Activated T-cell treated with anti-CD3 and anti-CD28 coated beads for 1 hour (primary cell): ENCODE measurements at places on chromosomes 6 and 20.

DNA sequence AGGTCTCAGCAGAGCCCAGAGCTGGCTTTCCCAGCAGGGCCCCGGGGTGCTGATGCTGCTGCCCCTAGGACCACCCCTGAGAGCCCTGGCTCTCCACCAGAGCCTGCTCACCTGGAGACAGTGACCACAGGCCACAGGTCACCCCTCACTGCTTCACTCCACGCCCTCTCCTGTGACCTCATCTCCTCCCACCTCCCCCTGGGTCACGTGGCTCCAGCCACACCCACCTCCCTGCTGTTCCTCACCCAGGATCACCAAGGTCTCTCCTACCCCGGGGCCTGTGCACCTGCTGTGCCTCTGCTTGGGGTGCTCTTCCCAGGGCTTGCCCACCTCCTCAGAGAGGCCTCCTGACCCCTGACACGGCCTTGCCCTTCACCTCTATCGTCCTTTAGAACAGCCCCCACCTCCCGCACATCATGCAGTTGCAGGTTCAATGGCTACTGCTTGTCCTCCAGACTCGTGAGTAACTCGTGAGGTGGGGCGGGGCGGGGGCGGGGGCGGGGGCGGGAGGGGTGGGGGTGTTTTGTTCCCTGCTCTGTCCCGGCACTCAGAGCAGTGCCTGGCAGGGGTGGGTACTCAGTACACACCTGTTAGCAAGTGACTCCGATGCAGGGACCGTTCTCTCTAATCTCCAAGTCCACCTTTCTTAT, 468.0 kb downstream of the PREX1 start:
- DNase-seq, result no peak

GRCh38 chr6:16320533-16321340, 82.3 kb downstream of the GMPR start:
- no peak for DNase-seq

DNA sequence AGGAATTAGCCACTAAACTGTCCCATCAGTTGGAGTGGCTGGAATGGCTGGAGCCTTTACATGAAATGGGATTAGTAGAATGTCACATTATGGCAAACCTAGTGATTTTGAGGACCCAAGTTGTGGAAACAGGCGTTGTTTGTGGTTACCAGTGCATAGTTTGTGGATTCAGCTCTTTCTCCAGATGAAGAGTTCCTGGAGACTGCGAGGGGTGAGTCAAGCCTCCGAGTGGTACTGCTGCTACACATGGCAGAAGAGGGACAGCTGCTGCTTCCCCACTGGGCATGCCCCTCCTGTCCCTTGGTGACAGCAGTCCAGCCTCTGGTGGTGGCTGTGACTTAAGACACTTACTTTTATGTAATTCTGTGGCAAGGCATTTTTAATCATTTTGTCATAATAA, 94.2 kb upstream of the SCP2D1 start:
- DNase-seq, result no peak

DNA sequence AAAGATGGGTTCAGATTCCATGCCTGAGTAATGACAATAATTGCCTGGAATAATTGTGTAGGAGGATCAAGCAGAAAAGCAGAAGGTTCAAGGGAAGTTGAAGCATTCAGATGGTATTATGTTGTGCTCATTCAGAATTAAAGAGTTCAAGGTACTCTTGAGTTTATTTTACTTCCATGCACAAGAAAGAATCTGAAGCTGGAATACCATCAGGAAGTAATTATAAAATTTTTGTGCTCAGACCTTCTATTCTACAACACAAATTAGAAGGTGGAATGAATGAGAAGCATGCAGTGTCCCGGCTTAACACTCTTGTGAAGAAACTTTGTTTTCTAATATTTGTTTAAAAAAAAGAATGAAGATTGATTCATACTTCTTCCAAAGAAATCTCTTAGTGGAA, 139.4 kb upstream of the ENPP5 start:
- no peak for DNase-seq

GRCh38 chr6:113048741-113049140, 701.6 kb downstream of the RFPL4B start:
- DNase-seq, result no peak

DNA sequence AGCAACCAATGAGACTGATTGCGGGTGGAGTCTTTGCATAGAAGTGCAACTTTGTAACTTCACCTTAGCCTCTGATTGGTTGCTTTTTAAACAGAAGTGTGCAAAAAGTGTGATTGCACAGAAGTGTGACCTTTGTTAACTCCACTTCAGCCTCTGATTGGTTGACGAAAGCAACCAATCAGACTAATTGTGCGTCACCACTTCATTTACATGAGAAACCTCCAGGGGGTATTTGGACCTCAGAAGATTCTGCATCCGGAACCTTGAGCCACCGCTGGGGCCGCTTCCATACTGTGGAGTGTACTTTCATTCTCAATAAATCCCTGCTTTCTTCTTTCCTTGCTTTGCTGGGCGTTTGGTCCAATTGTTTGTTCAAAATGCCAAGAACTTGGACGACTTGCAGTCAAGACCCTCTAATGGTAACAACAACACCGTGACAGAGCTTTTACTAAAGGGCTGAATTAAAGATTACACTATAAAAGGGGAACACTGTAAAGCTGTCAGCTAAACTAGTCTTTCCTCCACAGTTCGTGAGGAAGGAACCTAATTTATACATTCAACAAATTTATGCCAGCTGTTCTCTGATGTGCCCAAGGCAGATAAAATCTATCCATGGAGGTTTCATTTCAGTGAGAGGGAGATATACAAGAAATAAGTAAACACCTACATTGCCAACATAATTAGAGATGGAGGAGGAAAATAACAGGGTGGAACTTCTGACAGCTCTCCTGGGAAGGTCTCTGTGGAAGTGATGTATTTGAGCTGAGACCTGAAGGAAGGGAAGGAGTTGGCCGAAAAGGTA, 1.4 kb upstream of the HECA start:
- no peak for DNase-seq

GRCh38 chr6:220721-221475, 71.4 kb upstream of the DUSP22 start:
- DNase-seq, result no peak

GRCh38 chr6:37980222-37980595, 160.7 kb downstream of the ZFAND3 start:
- no peak for DNase-seq

- DNase-seq, result no peak
Measured at GRCh38 chr6:138160329-138161087, 1.2 kb upstream of the ARFGEF3 start.

DNA sequence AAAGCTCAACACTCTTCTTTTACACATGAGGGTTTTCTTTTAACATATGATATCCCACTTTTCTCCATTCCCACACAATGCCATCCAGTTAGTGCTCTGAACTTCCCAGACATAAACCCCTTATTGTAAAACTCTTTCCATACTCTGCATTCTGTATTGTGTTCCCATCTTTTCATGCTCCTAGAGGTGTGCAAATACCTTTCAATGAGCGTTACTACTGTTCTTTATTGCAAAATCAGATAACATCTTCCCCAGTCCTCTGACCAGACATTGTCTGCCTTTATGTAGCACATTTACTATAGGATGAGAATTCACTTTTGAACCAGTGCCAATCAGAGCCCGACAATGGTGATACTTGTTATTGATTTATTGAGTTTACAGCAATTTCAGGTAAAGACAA, 296.2 kb downstream of the GRIK2 start:
- DNase-seq, result no peak

GRCh38 chr20:19211252-19211651, 1.2 kb upstream of the SLC24A3 start:
- DNase-seq, result no peak

DNA sequence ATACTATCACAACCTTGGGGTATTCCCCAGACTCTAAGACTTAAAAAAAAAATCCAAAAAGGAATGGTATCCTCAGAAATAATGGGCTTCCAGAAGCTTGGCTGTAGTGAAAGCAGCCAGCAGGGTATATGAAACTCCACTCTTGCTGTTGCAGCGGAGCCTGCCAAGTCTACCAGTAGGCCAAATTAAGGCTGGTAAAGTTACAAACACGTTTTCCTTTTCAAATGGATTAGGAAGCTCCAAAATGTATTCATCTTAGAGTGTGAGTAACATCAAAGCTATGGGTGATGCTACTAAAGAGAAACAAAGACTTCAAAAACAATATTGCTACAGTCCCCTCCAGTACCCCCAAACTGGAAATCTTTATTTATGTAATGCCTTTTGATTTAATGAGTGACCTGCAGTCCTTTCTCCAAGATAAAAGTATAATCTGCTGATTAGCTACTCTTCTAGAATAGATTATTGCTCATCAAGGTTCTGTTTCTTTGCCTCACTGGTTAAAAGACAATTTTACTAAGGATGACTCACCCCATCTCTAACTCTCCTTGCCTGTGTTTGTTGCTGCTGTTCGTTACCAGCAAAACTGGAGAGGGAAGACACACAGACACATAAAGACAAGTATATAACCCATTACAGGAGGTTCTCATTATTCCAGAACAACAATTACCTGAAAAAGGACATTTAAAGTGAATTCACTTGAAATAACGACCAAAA, 84.9 kb downstream of the BTBD9 start:
- no peak for DNase-seq

DNA sequence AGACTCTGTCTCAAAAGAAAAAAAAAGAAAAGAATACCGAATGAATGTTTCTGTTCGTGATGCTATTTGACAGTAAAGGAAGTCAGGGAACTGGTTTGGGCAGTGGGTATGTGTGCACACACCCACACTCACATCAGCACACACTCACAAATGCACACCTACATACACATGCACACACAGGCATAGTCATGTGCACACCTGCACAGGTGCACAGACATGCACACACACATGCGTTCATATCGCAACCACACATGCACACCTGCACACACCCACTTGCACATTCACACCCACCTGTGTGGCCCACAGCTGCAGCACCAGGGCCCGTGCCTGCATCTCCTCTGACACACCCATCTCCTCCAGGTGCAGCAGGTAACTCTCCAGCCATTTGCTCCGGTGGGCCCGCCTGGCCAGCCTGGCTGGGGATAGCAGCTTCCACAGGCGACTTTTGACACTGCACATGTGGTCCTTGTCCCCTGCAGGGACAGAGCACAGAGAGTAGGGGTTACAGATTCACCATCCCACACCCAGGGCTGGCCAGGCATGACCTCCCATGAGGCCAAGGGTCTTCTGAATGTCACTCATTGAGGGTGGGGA, 41.4 kb upstream of the KCNB1 start:
- DNase-seq, result no peak

- no peak for DNase-seq
Measured at GRCh38 chr20:1331801-1332453, 3.0 kb upstream of the SDCBP2 start.

- no peak for DNase-seq
Measured at GRCh38 chr20:48959899-48960550, 38.5 kb downstream of the ARFGEF2 start.

DNA sequence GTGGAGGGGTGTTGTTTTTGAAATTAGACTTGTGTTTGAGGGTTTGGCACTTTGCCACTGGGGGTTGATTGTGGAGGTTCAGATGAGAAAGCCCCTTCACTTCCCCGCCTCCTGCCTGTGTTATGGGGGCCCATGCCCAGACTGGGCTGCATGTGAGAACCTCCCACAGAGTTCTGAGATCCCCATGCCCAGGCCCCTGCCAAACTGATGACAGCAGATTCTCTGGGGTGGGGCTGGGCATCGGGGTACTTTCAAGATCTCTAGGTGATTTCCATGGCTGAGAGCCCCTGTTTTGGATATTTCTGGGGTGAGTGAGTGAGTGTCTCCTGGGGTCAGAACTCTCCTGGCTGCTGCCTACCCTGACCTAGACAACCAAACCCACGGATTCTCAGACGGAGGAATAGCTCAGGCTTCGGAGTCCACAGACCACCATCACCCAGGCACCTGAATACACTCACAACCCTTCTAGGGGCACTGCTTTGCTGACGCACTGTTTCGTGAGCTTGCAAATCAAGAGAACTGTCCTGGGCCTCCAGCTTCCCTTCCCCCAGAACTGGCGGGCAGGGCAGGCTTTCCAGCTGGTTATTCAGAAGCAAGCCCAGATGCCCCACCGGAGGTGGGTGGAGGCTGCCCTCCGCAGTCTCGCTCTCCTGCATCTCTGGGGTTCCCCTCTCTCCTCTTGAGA, 6.3 kb downstream of the BCAS1 start:
- DNase-seq, result peak; percentile 9

DNA sequence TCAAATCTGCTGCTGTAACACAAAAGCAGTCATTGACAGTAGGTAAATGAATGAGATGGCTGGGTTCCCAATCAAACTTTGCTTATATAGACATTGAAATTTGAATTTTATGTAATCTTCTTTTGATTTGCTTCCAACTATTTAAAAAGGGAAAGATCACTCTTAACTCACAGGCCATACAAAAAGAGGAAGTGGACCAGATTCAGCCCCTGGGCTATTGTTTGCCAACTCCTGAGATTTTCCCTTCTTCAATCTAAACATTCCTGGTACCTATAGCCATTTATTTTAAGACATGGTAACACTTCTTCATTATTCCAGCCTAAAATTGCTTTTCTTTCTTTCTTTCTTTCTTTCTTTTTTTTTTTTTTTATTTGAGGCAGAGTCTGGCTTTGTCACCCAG, 260.6 kb downstream of the TFAP2A start:
- no peak for DNase-seq

DNA sequence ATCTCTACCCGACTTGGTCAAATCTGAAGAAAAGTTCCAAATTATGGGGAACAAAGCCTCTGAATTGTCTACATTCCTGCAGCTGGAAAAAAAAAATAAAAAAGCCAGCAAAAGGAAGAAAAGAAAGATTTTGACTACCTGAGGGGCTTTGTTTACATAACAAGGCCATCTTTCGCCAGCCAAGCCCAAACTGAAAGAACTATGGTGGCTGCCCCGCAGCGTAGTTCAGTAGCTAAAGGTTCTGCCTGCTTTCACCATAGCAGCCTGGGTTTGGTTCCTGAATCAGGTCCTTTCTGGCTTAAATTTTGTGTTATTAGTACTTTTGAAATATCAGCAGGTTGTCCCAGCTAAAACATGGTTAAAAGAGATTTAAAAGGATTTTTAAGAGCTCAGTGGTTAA, 35.4 kb downstream of the ZNF133 start:
- no peak for DNase-seq

- no peak for DNase-seq
Measured at GRCh38 chr20:63655249-63655648, 2.0 kb upstream of the STMN3 start.

DNA sequence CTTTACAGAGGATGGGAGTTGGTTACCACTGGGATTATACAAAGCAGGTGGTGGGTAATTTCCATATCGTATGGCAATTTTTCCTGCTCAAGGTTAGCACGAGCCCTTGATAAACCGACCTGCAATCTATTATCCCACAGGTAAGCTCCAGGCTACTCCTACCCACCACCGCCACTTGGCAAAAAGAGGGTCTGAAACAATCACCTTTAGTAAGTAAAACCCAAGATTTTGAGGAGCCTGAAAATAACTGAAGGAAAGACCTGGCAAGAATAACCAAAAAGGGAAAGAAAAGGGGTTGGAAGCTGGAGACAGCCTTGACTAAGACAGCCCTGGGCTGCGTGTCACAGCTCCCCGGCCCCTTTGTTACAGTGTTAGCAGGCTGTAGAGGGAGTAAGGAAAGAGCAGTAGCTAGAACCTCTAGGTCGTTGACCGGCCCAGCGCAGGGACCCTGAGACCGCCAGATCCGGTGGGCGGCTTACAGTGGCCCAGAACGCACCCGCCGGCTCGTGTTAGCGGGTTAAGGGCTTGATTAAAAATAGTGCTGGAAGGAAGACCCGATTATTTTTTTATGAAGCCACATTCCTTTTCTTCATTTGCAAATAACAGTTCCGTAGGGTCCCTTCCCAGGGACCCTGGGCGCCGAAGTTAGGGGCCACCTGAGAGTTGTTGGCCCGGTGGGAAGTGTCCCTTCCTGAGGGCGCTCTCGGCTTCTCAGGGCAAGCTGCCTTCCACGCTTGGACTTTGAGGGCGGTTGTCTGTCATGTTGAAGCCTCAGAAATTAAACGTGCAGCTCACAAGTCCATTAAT, 30.5 kb downstream of the TFAP2B start:
- no peak for DNase-seq
